ENCODE measurements at places on chromosomes 13 and 19. TPM values are rescaled to one million over a fixed set of nuclear protein-coding genes. Genes with fewer than 3 reads are reported as not detected.

The ZNF146 gene
- total RNA-seq, result 227 TPM

The SH2D3A gene
- total RNA-seq, result 25.6 TPM

The CFAP97D2 gene
- not detected for total RNA-seq

The ZNF544 gene
- 93.9 TPM for total RNA-seq

The C5AR2 gene
- not detected for total RNA-seq

The ZNF93 gene
- total RNA-seq, result 123 TPM

The PPP1R37 gene
- 33.3 TPM for total RNA-seq

- no peak for DNase-seq
- H3K36me3 ChIP-seq, result no peaks in the 10 kb centered on the region
- no peaks in the 10 kb centered on the region for H3K27me3 ChIP-seq
- no peaks in the 10 kb centered on the region for H3K4me1 ChIP-seq
- H3K4me3 ChIP-seq, result no peak overlapping the region
These were observed 105.7 kb upstream of the SOX1 start for GRCh38 chr13:111961236-111961635.

- H3K4me1 ChIP-seq, result peaks cover 13% of the 10 kb centered on the region
- no peaks in the 10 kb centered on the region for H3K27me3 ChIP-seq
- no peak overlapping the region for H3K4me3 ChIP-seq
These were observed 499.8 kb downstream of the LIG4 start for GRCh38 chr13:107715496-107715895.

- no peak overlapping the region for H3K4me3 ChIP-seq
- H3K4me1 ChIP-seq, result no peaks in the 10 kb centered on the region
- no peak overlapping the region for H3K27ac ChIP-seq
- no peak for DNase-seq
- H3K27me3 ChIP-seq, result no peaks in the 10 kb centered on the region
These were observed 591.9 kb downstream of the DACH1 start for GRCh38 chr13:71274923-71275608.

GRCh38 chr13:24230428-24231072 lies 70.0 kb downstream of the SPATA13 start:
- DNase-seq, result no peak
- no peaks in the 10 kb centered on the region for H3K36me3 ChIP-seq
- H3K27me3 ChIP-seq, result no peaks in the 10 kb centered on the region
- H3K4me3 ChIP-seq, result no peak overlapping the region

DNA sequence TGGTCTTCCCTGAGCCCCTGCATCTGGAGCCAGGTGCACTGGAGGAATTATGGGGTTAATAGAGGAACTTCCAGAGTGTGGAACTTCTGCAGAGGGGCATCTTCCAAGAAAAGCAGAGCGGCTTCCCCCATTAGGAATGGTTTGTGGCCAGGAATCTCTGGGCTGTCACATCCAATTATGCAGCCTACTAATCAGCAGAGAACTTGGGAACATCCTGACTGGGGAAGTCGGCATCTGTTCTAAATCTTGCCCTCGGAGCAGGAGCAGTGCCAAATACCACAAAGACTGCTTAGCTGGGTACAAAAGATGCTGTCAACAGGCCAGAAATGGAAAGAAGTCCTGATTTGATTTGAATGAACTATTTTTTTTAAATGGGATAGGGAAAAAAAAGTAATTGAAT lies 435.1 kb downstream of the ZNF536 start:
- H3K27me3 ChIP-seq, result no peaks in the 10 kb centered on the region
- H3K4me1 ChIP-seq, result peaks cover 18% of the 10 kb centered on the region
- H3K4me3 ChIP-seq, result no peak overlapping the region
- H3K27ac ChIP-seq, result no peak overlapping the region
- no peaks in the 10 kb centered on the region for H3K36me3 ChIP-seq

DNA sequence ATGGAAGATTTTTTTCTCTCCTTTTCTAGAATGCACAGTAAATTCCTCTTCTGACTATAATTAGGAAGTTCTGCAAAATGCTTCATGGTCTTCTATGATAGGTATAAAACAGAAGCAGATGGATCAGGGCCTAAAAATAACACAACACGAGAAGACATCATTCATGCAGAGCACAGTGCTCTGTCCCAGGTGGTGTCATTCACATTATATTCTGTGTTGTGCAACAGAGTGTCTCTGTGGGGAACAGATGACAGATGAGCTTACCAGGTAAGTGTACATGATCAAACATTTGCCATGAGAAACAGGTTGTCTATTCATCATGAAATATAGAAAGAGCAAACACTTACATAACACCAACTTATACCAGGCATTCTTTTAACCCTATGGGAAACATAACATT lies 288.3 kb downstream of the KCTD12 start:
- DNase-seq, result no peak
- H3K36me3 ChIP-seq, result no peaks in the 10 kb centered on the region
- no peak overlapping the region for H3K4me3 ChIP-seq
- no peak overlapping the region for H3K27ac ChIP-seq
